Suppressor macrophage treated with lipopolysaccharide for 1 hour (primary cell): ENCODE measurements at places on chromosomes 4 and X.
A peak's percentile ranks its signal among the peaks of the same experiment; 100 is the strongest.

- DNase-seq: no peak
Measured at GRCh38 chrX:75211976-75212375, 55.9 kb upstream of the ABCB7 start.

- no peak for DNase-seq
Measured at GRCh38 chr4:99927566-99927965, 18.9 kb downstream of the DNAJB14 start.

DNA sequence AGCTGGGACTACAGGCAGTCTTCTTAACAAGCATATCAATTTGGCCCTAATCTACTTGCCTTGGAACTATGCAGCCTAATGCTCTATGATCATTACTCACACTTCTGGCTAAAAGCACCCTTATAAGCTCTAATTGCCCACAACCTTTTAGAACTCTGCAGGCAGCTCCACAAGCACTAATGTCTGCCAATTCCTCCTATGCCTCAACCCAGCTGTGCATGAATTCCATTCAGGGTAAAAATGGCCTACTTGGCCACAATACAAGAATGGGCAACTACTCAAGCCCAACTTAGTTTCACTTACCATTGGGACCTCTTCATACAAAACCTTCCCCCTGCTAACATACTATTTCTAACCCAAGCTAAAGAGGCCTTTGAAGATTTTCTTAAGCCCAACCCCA is 51.7 kb downstream of the ZNF718 start:
- no peak for DNase-seq

GRCh38 chr4:75306506-75306905 is 207.7 kb downstream of the RCHY1 start:
- DNase-seq: no peak

DNA sequence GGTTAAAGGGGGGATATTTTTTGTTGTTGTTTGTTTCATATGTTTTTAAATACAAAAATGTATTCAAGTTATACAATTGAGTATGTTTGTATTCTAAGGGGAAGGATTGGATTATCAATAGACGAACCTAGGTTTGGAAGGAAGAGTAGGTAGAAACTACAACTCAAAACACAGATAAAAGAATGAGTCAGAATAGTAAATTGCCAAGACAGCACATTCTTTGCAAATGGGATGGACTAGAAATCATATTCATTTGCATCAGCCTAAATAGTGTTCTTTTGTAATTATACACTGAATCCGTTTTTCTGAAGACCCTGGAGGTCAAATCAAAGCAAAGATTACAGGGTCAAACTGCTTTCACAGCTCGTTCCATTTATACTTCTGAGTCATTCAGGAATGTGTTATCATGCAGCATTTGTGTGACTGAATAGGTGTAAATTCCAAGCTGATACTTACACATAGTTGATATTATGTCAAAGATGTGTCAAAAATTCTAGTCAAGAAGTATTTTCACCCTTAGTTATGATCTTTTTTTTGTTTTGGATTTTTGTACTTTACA is 273.3 kb upstream of the FAT4 start:
- no peak for DNase-seq

DNA sequence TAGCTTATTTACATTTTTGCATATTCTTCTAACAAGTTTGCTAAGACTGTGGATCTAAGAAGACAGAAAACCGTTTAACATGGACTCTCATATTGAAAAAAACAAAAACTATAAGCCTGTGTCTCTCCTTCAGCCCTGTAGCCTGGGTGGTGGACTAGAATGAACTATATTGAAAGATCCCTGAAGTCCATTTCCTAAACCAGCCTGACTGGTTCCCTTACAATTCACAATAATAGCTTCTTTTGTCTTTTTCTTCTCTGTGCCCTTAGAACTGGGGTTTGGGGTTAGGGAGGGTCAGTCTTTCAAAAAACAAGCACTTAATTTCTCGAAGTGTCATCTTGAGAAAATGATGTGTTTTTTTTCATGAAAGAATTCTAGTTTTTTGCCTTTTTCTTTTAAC is 59.0 kb downstream of the GSTCD start:
- no peak for DNase-seq

GRCh38 chr4:167176723-167177367 is 57.4 kb downstream of the SPOCK3 start:
- DNase-seq: peak; percentile 13

GRCh38 chr4:10421344-10422055 is 35.7 kb downstream of the ZNF518B start:
- peak; percentile 4 for DNase-seq
